Caudate nucleus (tissue), 63 donors: ENCODE measurements at places on chromosomes 4 and X.

- no peak for DNase-seq
Measured at GRCh38 chrX:149476513-149476912, 28.6 kb downstream of the IDS start.

DNA sequence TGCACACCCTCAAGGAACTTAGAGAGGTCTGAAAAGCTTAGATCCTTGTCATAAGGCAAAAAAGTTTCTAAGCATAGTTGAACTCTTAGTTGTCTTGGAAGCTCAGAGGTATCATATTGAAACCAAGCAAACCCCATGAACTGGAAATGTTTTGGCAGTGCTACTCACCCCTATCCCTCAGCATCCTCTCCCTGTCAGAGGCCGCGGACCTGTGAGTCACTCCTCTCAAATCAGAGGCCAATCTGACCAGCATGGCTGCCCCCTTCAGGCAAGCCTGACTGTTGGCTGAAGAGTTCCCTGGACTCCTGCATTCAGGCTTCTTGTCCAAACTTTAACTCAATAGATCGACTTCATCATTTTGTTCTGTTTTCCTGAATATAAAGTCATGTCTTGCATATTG is 69.4 kb downstream of the KCNIP4 start:
- DNase-seq = no peak

DNA sequence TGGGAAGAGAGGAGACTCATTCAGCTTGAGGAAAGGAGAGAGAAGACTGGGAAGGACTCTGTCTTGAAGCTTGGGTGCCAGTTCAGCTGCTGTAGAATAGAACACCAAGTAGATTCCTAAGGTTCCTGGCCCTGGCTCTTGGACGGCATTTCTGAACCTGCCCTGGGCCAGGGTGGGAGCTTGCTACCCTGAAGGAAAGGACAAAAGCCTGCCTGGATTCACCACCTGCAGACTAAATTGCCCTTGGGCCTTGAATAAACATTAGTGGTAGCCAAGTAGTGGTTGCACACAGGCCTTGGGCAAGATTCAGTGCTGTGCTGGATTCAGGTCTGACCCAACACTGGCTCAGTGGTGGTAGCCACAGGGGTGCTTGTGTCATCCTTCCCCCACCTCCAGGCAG is 588.4 kb upstream of the AMOT start:
- DNase-seq = no peak

- DNase-seq = no peak
Measured at GRCh38 chr4:56844802-56845580, 23.5 kb upstream of the SPINK2 start.

- DNase-seq = no peak
Measured at GRCh38 chrX:153184787-153185186, 5.7 kb downstream of the MAGEA1 start.

DNA sequence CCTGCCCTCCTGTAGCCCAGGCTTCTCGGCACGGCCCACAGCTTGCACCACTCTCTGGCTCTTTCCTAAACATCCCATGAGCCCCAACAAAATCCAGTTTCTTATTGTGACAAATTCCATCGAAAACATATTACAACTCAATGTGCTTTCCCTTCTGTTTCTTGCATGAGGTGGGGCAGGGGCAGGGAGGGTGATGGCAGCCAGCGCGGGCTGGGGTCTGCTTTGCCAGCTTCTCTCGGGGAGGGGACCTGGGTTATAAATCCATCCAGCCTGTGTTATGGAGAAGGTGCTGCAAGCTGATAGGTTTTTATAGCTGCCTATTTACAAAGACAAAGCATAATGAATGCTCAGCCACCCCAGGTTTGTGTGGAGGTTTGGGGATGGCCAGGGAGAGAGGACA is 21.1 kb downstream of the PPP2R2C start:
- DNase-seq = no peak

DNA sequence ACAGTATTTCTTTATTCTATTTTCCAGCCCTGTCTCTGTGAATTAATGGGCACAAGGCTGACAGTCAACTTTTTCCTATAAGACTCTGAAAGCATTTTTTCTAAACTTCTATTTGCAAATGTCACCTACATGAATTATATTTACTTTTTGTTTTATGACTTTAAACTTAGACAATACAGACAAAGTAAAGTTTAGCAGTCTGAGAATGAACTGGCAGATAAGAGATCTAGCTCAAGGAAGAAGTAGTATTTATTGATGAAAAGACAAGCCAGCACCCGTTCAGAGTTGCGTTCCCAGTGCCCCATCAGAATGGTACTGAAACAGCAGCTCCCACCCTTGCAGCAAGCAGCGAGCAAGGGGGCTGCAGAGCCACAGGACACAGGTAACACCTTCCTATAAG is 148.5 kb downstream of the FAM13A start:
- no peak for DNase-seq

GRCh38 chr4:156537286-156537685 is 434.3 kb downstream of the PDGFC start:
- DNase-seq = no peak

DNA sequence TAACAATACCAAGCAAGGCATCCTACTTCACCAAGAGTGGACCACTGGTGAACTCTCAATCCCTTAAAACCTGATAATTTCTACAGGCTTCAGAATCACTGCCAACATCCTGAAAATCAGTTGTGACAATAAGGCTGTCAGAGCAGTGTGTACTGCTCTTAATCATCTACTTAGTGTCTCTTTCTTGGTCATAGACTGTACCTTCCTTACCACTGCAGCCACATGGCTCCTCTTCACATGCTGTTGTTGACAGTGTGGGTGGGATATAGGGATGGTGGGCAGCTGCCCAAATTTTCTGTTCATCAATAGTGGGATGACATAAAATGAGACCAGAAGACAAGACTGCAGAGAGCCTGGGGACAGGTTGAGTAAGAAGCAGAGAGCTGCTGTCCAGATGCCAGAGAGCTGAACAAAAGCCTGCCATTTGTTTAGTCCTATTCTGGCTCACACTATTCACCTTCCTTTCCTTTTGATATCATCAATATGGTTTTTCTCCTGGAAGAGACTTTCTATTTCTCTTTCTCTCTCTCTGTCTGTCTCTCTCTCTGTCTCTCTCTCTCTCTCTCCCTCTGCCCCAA is 178.9 kb downstream of the MGST2 start:
- DNase-seq = no peak

GRCh38 chr4:85571008-85571407 is 96.1 kb downstream of the ARHGAP24 start:
- DNase-seq = no peak

DNA sequence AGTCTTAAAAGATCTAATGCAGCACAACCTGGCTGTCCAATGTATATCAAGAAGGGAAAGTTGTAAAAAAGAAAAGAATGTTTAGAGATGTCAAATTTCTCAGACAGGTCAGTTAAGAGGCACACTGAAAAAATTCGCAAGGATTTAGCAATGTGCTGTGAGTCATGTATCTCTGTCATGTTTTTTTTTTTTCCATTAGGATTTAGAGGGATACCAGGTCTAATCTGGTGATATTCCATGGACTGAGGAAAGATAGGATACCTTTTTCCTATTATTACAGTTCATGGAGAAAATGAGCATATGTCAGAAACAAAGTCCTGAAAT is 815.4 kb upstream of the PCDH10 start:
- no peak for DNase-seq

DNA sequence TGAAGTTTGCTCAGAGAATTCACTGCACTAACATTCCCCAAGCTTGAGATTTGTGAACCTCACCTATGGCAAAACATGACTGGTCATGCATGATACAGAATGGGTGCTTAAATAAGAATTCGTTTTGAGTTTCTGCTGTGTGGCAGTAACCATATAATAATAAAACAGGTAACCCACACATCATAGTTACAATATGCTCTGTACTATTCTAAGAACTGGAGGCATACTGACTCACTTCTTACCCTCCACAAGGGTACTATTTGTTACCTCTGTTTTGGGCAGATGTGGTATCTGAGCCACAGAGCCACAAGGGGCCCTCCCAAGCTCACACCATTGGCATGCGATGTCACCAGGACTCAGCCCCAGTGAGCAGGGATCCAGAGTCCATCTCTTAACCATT is 17.6 kb downstream of the SLC2A9 start:
- DNase-seq = no peak

DNA sequence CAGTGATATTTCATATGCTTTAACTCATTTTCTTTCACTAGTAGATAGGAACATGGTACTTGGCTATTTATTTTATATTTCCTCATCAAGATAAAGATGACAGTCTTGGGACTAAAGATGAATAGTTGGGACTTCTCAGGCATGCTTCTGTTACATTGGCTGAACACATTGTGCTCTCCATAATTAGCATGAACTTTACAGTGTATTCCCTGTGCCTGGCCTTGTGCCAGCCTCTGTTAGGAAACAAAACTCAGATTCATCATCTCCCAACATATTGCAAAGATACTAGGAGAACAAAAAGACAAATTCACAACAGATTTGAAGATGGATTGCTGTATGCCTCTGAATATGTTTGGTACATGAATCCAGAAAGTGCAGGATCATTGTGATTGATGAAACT is 26.4 kb downstream of the GRIA2 start:
- DNase-seq = no peak

- no peak for DNase-seq
Measured at GRCh38 chrX:139831675-139832456, 101.0 kb downstream of the ATP11C start.

GRCh38 chrX:153953892-153954557 is 9.6 kb upstream of the RENBP start:
- no peak for DNase-seq

- DNase-seq = no peak
Measured at GRCh38 chrX:24956828-24957227, 58.9 kb downstream of the ARX start.

DNA sequence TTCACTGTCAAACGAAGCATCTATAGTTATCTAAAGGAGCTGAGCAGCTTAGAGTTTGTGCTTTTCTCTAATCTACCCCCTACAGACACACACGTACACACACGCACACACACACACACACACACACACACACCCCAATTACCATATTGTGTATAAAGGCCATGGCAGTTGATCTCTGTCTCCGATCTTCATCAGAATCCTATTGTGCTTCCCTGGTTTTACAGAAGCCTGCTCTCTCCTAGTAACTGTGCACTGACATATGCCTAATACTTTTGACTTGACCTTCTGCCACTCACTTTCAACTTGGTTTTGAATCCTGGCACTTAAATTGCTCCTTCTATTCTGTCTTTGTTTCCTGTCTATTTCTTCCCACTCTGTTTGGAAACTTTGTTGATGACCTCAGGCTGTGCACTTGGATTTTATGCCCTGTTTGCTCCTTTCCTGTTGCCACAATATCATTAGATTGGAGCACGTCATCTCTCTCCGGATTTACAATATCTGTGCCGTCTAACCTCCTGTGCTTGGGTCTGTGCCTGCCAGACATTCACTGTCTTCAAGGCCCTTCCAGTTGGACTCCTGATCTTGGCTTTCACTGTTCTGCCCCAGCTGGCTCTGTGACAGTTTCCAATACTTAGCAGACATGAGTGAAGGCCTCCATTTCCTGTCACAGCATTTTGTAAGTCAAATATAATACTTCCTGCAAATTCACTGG is 928.1 kb downstream of the FAT4 start:
- DNase-seq = no peak

GRCh38 chr4:53551958-53552357 is 39.3 kb downstream of the LNX1 start:
- DNase-seq = no peak

- no peak for DNase-seq
Measured at GRCh38 chr4:122764071-122764820, 31.7 kb downstream of the BBS12 start.

GRCh38 chr4:993111-994029 is at the start of gene SLC26A1:
TSS of gene SLC26A1 (minus strand) at chr4:993404. CDS start at chr4:991703, 1,701 bp downstream.
- no peak for DNase-seq

GRCh38 chr4:109708990-109709389 is 5.7 kb upstream of the CASP6 start:
- DNase-seq = no peak

DNA sequence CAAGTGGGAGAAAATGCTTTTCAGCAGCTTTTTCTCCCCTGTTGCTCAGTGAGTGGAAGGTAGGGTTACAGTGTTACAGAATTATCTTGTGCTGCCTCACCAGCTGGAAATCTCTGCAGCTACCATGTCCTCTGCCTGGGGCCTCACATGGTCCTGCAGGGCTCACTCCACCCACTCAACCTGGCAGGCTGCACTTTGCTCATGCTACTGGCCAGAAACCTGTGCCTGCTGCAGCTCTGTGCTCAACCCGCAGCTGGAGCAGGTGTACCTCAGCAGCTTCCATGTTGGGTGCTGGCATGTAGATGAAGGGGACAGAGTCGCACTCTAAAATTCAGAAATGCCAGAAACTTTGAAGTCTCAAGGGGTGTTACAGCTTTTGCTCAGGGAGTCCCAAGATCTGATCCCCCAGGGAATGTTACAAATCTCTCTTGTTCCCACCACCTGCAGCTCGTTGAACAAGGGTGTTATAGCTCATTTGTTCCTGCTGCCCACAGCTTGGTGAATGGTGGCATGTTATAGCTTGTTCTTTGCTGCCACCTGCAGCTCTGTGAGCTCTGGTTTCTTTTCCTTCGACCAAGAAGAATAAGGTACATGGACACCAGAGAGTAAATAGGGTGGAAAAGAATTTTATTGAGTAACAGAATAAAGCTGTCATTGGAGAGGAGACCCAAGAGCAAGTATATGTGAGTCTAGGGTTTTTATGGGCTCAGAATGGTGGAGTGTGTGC is 845.8 kb downstream of the TECRL start:
- DNase-seq = no peak

DNA sequence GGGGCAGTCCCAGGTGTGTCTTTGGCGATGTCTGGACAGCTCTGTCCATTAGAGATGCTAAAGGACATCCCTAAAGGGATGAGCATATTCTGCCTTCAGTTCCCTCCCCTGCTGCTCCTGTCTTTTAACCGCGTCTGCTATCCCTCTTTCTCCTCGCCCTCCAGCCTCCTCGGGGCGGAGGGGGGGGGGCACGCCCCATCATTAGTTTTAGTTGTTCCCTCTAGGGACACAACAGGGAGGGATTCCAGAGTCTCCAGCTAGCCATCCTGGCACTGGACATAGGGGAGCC is 1.1 kb downstream of the MSL3 start:
- no peak for DNase-seq

GRCh38 chrX:130082244-130083106 is 27.8 kb downstream of the ELF4 start:
- DNase-seq = no peak

DNA sequence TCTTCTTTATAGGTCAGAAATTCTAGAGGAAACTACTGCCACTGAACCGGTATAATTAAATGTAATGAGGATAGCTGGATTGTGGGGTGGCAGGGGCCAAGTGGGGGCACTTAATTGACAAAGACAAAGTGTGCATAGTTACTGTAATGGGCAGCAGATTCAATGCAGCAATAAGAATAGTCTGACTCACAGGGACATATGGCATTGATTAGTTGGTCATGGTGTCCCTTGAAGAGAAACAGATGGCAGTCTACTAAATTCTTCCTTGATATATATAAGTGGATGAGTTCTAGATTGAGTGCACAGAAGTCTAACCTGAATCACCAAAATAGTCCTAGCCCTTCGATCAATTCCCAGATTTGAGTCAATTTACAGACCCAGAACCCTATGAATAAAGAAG is 31.6 kb downstream of the ETDC start:
- DNase-seq = no peak
